Activated T-cell treated with anti-CD3 and anti-CD28 coated beads, Interleukin-2, amount 50 U/mL, for 4 hours (primary cell): ENCODE measurements at places on chromosomes 16 and 17.

- no peak for DNase-seq
These were observed 9.3 kb downstream of the PDF start for GRCh38 chr16:69321080-69321479.

DNA sequence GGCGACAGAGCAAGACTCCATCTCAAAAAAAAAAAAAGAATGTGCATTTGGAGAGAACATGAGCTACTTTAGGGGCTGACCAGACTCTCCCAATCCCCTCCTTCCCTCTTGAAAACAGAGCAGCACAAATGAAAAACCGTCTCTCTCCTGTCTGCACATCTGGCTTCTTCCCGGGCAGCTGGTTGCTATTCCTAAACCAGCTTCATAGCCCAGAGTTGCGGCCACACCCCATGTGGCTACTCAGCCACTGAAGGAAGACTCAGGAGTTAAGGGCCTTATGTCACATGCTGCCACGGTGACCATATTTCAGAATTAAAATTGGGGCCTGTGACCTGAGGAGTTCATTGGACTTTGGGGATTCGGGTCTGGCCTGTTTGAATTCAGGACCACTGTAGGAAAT, 48.3 kb downstream of the KATNIP start:
- no peak for DNase-seq

DNA sequence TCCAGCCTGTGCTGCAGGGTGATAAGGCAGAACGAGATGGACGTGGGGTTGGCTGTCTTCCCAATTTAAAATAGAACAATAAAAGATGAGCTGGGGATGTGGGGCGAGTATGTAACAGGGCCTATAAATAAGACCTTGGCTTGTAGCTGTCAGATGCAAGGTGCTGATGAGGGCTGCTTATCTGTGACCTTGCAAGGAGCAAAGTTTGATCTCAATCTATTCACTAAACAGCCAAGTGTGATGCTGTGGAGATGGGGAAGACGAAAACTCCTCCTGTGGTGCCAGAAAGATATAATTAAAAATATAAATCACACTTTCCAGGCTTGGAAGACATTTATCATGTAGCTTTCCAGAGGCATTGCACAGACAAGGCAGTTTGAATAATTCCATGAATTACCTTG, 26.7 kb upstream of the TEX2 start:
- DNase-seq, result no peak

DNA sequence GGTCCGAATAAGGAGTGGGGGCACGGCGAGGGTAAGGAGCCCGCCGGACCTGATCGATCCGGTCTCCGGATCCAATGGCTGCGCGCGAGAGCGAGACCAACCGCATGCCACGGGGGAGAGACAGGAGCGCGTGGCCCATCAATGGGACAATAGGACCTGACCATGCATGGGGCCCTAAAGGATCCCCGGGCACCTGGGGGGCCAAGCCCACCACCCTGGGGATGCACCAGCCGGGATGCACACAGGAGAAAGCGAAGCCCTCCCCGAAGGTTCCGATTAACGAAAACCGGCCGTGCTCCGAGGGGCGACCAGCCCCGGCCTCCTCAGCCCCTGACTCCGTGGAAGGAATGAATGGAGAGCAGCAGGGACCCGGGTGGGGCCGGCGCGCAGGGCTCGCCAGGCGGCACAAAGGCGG, 525 bp downstream of the JPT1 start:
- DNase-seq, result no peak

- DNase-seq, result no peak
These were observed 28.0 kb upstream of the SNN start for GRCh38 chr16:11639925-11640899.

GRCh38 chr17:75194879-75195278, 10.6 kb upstream of the NUP85 start:
- no peak for DNase-seq

DNA sequence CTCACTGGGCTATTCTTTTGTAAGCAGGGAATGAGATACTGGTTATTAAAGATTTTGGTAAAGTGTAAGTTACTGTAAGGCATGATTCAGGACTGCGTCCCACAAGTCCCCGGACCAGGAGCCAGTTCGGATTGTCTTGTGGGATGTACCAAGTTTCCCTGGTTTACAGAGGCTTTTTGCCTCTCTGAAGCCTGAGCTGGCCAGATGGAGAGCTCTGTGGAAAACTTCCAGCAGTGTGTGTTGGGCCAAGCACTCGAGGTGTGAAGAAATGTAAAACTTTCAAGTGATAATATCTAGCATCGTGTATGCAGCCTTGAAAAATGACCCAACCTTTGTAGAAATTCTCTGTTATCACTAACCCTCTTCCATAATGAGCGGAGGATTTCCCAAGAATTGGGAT, 2.4 kb downstream of the EPN2 start:
- no peak for DNase-seq

- DNase-seq, result no peak
These were observed 551.1 kb upstream of the CDH11 start for GRCh38 chr16:65672960-65673359.

DNA sequence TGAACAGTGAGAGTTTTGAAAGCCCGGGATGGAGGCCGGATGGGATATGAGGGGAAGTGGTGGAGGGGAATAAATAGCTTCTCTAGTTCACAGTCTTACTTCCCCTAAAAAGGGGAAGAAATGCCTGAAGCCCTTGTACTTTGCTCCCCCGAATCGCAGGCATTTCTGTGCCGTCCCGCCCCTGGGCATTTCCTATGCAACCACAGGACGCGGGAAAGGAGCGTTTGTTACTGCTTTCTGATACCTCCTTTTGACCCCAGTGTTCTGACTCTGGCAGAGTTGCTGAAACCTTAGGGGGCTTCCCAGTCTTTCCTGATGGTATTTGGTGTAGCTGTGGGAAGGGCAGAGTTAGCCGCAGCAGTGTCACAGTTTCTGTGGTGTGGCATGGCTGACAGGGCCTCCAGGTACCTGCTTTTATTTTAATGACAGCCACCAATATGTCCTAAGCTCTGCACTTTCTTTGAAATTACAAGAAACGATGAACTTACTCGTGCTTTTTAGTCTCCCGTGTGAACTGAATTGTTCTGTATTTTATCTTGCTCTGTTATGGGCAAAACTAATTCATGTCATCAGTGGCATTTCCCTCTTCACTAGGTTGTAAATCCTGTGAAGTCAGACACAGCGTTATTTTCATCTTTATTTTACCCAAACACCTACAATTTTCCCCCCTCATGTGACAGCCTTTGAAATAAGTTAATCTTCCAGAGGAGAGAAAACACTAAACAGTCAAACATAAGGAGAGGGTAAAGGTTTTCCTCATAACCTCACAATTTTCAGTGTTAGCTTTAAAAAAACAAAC, 27.1 kb downstream of the USP10 start:
- no peak for DNase-seq

DNA sequence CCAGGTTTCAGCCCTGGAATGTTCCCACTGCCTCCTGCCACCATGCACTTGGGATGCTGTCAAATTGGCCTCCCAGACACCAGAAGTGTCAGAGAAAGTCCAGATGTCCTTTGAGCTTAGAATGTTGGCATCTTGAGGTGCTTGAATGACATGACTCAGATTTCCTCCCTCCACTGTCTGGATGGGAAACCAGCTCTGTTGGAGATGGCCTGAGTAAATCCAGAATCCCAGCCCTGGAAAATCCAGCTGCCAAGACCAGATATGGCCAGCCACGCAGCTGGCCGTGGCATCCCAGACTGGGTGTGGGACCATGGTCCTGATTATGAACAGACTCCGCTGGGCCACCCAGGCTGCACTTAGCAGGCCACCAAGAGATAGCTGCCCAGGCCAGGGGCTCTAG, 57.0 kb upstream of the CLEC3A start:
- no peak for DNase-seq

GRCh38 chr17:72614871-72615626, 477.4 kb downstream of the SLC39A11 start:
- no peak for DNase-seq

DNA sequence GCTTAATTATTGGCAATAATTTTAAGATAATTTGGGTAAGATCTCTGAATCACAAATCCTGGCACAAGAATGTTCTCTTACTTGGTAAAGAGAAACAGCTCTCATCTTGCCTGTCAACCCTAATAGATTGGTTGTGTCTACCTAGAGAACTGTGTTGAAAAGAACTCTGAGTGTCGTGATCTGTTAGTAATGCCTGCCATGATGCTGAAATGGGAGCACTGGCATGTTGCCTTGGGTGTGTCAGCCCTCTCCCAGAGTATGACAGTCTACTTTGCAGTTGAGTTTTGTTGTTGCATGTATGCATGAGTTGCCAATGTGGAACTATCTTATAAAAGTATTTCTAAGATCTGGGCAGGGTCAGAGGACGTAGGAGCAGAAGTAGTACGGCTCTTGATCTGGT, 221.4 kb downstream of the MAF start:
- DNase-seq, result no peak

DNA sequence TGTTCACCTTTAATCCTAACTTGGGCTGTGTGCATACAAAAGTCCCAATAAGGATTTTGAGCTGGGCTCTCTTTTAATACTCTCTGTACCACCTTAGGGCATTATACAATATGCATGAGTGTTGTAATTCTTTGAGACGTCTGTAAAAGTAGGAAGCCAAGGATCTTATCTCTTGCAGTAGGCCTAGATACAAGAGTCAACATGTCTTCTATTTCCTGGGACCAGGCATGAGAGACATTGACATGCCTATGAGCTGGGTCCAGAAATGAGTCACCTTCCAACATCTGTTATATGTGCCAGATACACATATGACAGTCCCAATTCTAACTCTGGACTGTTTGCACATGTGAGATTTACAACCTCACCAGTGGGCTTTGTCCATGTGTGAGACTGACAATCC, 1911.2 kb downstream of the TP53TG3F start:
- DNase-seq, result no peak

GRCh38 chr16:83374979-83375378, 432.8 kb upstream of the HSBP1 start:
- no peak for DNase-seq

DNA sequence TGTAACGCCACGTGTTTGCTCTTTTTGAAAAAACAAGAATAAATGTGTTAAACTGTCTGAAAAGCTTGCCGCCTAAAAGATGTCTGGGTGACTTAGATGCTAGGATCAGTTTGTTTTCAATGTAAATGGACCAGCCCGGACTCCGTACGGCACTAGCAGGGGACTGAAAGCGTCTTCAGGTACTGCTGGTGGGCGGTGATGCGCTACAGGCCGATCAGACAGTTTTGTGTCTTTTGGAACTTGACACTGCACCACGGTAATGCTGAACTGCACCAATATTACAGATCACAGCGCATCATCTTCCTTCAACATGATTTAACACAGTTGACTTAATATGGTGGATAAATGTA, 727 bp upstream of the MBTPS1 start:
- DNase-seq, result peak; percentile 25
